ENCODE measurements at places on chromosomes 1 and 21.

DNA sequence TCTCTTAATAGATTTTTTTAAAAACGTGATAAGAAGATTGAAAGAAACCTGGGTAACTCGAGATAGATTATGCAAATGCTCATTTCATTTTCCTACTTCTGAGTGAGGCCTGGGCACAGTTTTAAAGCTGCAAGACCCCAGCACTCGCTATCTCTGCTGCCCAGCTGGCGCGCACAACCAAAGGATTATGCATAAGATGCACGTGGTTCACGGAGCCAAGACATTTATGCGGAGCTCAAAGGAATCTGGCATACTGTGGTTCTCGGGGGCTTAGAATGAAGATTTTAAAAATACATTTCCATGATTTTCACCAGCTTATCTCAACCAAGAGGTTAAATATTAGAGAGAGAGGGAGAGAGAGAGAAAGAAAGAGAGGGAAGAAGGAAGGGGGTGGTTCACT is 210.9 kb downstream of the DSCAM start:
- DNase-seq: no peak
- H3K27ac ChIP-seq: no peak overlapping the region
- peaks cover 43% of the 10 kb centered on the region for H3K4me1 ChIP-seq
- H3K36me3 ChIP-seq: no peaks in the 10 kb centered on the region
- H3K27me3 ChIP-seq: no peaks in the 10 kb centered on the region
- H3K4me3 ChIP-seq: peak overlapping the region; percentile 80

DNA sequence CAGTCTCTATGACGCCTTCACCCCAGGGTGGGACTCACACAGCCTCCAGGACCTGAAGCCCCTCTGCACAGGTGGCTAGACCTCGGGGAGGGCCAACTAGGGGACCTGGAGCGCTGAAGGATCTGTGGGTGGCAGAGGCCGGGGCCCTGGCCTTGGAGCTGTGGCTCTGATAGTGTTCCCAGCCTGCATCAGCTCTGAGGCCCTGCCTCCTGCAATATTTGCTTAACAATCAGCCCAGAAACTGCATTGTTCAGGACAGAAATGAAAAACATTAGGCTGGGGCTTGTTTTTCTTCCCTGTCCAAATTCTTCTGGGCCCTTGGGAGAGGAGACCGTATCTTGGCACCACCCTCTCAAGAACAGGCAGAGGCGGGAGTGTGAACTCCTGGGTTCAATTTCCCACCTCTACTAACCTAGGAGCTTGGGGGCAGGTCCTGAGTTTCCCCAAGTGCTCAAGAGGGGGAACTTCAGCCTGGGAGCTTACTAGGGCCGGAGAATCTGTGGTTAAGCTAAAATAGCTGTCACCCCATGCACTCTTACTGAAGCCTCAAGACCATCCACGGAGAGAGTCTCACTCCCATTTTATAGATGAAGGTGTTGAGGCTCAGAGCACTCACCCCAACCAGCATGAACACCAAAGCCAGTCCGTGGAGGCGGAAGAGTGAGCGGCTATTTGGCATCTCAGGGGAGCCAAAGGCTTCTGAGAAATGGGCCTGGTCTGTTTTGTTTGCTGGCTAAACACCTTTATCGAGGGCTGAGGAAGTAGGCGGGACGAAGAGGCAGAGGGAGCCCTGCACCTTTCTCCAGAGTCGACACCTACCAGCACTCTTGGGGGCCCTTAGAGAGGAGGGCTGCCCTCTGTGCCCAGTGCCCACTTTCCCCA is 18.8 kb upstream of the CASZ1 start:
- H3K4me1 ChIP-seq: no peaks in the 10 kb centered on the region
- DNase-seq: no peak
- peaks cover 48% of the 10 kb centered on the region for H3K27me3 ChIP-seq
- no peaks in the 10 kb centered on the region for H3K36me3 ChIP-seq

DNA sequence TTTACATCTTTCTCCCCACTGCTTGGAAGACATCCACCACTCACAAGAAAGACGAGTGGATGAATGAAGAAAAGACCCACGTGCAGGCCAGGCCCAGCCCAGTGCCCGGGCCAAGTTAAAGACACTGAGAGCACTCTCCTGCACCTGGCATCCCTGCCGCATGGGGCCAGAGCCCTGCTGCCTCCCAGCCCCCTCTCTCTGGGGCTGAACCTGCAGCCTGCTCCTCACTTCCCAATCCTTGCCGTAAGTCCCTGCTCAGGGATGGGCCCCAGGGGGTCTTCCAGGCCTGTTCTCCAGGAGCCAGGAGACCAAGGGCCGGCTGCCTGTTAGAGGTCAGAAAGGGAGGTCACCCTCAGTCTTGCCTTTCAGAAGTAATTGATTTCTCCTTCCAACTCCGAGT is 168.5 kb upstream of the ZC3H12A start:
- DNase-seq: no peak
- H3K4me1 ChIP-seq: no peaks in the 10 kb centered on the region
- no peak overlapping the region for H3K27ac ChIP-seq
- peaks cover 4% of the 10 kb centered on the region for H3K36me3 ChIP-seq
- no peak overlapping the region for H3K4me3 ChIP-seq

GRCh38 chr1:2014741-2015735 is 4.1 kb upstream of the GABRD start:
- DNase-seq: no peak
- no peak overlapping the region for H3K27ac ChIP-seq
- H3K36me3 ChIP-seq: peaks cover 4% of the 10 kb centered on the region
- H3K4me3 ChIP-seq: no peak overlapping the region
- peaks cover 68% of the 10 kb centered on the region for H3K27me3 ChIP-seq
- H3K4me1 ChIP-seq: 0 out of 2 replicates have a peak, but pooled peaks cover 5% of the 10 kb centered on the region

- H3K27ac ChIP-seq: no peak overlapping the region
- no peaks in the 10 kb centered on the region for H3K27me3 ChIP-seq
- no peak overlapping the region for H3K4me3 ChIP-seq
- H3K36me3 ChIP-seq: no peaks in the 10 kb centered on the region
Observed at GRCh38 chr1:194466706-194467105, 1280.3 kb upstream of the B3GALT2 start.

DNA sequence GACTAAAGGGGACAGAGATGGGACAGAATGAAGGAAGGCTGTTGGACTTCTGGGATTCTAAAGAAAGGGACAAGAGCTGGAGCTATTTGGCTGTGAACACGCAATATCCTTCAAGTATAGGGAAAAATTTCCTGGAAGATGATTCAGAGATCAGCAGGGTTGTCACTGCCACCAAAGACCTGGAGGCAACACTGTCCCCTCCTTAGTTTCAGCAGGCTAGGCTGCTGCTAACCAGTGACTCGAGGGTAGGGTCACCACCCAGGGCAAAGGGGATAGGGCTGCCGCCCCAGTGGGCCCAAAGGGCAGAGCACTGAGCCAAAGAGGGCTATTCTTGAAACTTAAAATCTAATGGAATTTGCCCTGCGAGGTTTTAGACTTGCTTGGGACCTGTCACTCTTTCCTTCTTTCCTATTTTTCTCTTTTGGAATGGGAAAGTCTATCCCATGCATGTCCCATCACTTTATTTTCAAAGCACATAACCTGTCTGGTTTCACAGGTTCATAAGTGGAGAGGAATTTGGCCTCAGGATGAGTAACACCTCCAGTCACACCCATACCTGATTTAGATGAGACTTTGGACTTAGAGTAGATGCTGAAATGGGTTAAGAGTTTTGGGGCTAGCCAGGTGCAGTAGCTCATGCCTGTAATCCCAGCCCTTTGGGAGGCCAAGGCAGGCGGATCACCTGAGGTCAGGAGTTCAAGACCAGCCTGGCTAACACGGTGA is 11.9 kb downstream of the IFNLR1 start:
- H3K4me3 ChIP-seq: no peak overlapping the region
- no peak overlapping the region for H3K27ac ChIP-seq
- no peaks in the 10 kb centered on the region for H3K36me3 ChIP-seq
- no peaks in the 10 kb centered on the region for H3K4me1 ChIP-seq
- peaks cover 54% of the 10 kb centered on the region for H3K27me3 ChIP-seq
- no peak for DNase-seq

DNA sequence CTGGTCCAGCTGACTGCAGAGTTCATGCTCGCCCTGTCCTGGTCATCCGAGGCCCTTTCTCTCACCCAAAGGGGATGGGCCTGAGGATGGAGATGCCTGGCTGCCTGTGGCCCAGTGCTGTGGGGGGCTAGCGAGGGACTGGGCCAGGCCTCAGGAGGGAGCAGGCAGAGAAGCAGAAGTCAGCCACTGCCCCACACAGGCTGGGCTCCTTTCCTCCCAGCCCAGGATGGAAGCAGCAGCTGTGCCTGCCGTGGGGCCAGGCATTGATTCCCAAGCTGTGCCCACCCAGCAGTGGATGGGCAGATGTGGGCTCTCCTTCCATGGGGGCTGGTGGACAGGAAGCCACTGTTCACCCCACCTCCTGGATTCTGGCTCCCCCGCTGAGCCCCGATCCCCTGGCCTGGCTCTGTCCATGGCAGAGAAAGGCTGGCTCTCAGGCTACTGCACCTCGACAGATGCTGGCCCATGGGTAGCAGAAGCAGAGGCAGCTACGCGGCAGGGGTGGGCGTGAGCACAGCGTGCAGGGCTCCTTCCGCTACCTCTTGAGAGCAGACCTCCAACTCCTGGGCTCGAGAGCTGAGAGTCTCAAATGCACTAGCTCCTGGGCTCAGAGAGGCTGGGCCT is 24.6 kb downstream of the RUNX3 start:
- peaks cover 8% of the 10 kb centered on the region for H3K36me3 ChIP-seq
- no peak overlapping the region for H3K27ac ChIP-seq
- no peak overlapping the region for H3K4me3 ChIP-seq
- peaks cover 2% of the 10 kb centered on the region for H3K27me3 ChIP-seq
- peaks cover 8% of the 10 kb centered on the region for H3K4me1 ChIP-seq

DNA sequence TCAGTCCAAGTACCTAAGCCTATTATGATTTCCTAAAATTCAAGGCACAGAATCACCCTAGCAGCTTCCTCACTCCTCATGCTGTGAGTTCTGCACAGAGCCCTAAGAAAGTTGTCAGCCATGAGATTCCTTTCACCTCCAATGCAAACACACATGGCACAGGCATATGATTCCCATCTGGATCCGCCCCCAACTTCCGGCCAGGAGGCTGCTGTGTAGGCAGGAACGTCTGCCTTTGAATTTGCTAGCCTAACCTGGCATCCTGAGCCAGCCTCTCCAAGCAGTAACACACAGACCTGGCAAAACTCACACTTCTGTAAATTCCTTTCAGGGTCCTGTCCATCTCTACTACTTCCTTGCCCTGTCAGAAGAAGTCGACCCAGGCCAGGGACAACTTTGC is 521.1 kb upstream of the BEND5 start:
- H3K27me3 ChIP-seq: no peaks in the 10 kb centered on the region
- H3K36me3 ChIP-seq: 0 out of 2 replicates have a peak, but pooled peaks cover 2% of the 10 kb centered on the region
- H3K4me3 ChIP-seq: no peak overlapping the region
- DNase-seq: no peak

DNA sequence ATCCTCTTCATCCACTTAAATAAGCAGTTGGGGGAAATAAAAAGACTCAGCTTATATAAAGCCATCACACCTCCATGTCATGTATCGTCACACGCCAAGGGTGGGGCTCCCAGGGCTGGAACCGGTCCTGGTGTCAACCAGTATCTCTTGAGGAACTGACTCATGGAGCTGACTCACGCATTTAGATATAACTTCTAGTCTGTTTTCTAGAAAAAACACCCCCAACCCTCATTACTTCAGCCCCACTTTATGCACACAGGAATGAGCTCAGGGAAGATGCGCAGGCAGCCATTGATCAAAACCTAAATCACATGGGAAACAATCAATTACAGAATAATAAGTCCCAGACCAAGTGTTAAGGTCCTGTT is 6.9 kb upstream of the IL22RA1 start:
- peaks cover 64% of the 10 kb centered on the region for H3K27me3 ChIP-seq
- DNase-seq: peak; percentile 73
- H3K27ac ChIP-seq: no peak overlapping the region
- peaks cover 14% of the 10 kb centered on the region for H3K4me1 ChIP-seq

Measured in HFFc6 (cell line).